Esophagus mucosa (tissue), 1 donor: ENCODE measurements at places on chromosomes 2 and 18.

- ATAC-seq, result no peak
These were observed 39.3 kb upstream of the ELAC1 start for GRCh38 chr18:50928551-50928950.

GRCh38 chr2:226122041-226122440, 677.6 kb downstream of the IRS1 start:
- ATAC-seq, result no peak

DNA sequence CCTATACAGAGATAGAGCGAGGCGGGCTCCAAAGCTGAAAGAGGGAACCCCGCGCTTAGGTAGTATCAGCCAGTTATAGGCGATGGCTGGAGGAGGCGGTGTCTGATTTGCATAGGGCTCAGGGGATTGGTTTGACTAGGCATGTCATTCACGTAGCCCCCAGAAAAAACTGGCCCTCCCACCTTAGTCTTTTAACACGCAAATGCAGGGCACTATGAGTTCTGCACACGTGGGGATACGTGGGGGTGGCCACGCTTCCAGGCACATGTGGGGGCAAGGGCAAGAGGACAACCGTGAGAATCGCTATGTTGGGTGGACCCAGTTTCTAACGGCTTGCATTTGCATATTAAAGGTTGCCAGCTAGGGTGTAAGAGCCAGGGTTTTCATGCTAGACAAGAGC, 56.7 kb upstream of the MSTN start:
- ATAC-seq, result no peak

DNA sequence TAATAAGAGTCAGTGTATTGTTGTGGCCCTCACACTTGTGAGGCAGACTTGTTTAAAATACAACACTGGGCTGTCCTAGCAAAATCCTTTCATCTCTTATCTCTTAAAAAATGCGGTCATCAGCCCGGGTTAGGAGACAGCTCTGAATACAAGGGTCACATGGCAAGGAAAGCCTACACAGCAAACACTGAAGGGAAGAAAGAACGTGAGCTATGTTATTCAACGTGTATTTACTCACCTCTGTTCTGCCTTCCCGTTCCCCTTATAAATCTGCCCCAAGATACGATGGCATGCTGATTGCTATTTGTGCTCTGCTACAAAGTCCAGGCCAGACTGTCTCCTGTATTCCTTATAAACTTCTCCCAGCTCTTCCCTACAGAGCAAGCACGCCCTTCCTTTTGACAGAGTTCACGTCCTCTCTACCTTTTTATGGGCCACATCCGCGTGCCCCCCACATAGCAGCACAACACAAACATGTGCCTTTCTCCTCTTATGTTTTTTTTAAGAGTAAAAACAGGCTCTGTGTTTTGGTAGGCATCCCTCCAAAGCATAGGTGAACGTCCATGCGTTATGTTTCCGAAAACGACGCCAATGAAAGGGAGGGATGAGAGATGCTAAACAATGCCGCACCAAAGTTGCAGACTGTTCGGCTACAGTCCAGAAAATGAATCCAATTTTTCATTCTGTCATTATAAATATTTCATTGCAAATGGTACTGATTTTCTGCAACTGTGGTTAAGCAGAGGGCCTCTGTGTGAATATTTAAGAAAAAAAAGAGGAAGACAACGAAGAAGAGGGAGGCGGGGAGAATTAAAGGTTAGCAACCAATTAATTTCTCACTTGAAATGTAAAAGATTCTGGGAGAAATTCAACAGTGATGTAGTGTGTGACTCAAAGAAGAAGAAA, 274.7 kb downstream of the ZNF521 start:
- no peak for ATAC-seq

DNA sequence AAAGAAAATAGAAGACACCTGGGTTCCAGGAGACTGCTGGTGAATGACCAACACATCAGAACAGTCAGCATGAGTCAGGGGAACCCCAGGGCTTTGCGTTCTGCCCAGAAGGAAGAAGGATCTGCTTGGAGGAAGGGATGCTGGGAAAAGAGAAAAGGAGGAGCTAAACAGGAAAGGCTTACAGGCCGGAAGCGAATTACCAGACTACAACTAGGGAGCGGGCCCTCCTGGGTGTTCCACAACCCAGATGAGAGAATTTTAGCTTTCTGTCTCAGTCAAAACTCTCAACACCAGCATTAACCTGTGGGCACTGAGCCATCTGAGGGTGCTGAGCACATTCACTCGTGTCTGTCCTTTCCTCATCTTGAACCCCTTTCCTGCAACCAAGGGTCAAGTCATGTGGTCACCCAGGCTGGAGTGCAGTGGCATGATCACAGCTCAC, 19.2 kb downstream of the CDC42EP3 start:
- peak; percentile 83 for ATAC-seq

GRCh38 chr2:42888321-42889245, 96.2 kb upstream of the HAAO start:
- ATAC-seq, result no peak

DNA sequence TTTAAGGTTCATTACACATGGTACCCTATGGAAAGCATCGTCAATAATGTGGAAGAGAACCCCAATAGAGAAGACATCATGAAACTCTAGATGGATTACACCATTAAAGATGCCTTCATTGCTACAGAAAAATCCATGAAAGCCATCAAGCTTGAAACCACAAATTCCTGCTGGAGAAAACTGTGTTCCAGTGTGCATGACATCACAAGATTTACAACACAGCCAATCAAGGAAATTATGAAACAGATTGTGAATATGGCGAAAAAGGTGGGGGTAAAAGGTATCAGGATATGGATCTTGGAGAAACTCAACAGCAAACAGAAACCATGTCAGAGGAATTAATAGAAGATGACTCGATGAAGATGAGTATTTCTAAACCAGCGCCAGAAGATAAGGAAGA, 200.0 kb downstream of the SLC4A10 start:
- no peak for ATAC-seq

- no peak for ATAC-seq
These were observed 170.1 kb upstream of the THUMPD2 start for GRCh38 chr2:39949131-39949530.

GRCh38 chr2:225532096-225532495, 132.6 kb downstream of the NYAP2 start:
- no peak for ATAC-seq

DNA sequence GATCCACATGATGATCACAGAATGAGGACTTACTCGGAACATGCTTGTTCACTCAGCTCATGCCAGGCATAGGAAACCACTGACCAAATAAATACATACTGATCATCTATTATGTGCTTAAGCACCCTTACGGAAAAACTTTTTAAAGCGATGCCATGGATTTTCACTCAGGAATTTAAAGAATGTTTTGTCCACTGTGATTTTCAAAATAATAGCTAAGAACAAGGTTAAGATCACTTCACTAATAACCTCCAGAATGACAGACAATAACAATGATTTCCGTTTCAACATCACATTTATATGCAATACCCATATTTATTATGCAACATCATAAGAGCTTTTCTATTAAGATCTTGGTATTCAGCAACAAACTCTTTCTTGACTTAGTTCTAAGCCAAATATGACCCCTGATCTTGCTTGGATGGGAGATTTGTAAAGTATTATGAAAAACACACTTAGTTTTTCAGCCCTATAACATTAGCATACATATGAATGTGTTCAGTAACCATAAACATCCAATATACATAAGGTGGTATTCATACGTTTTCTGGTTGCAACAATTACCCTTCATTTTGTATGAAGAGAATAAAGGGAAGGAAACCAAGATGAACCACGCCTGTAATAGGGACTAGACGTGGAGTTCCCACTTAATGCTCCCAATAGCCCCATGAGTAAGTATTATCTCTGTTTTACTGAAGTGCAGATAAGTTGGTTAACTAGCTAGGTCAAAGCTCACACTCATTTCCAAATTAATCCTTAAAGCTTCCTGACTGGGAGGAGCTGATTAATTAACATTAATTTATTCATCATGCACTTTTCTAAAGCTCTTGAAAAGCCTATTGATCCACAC, 1.9 kb downstream of the CD302 start:
- ATAC-seq, result no peak

- no peak for ATAC-seq
These were observed 1559.3 kb upstream of the ZEB2 start for GRCh38 chr2:146079216-146079615.

DNA sequence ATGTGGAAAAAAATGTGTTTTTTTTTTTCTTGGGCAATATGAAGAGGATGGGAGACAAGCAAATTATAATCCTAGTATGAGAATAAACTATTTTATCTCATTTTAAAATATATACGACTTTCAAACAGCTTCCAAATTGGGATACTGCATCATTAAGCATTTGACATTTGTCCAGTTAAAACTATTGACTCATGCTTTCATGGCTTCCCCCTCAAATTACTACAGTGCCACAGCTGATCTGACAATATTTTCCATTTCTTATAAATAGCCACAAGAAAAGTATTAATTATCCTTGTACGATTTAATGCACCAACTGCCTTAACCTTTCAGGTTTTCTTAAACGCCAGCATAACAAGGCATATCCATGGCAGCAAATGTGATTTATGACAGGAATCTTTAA, 1134.8 kb upstream of the ZEB2 start:
- ATAC-seq, result no peak

- ATAC-seq, result peak; percentile 33
These were observed 34.5 kb downstream of the EMILIN2 start for GRCh38 chr18:2881088-2881839.

DNA sequence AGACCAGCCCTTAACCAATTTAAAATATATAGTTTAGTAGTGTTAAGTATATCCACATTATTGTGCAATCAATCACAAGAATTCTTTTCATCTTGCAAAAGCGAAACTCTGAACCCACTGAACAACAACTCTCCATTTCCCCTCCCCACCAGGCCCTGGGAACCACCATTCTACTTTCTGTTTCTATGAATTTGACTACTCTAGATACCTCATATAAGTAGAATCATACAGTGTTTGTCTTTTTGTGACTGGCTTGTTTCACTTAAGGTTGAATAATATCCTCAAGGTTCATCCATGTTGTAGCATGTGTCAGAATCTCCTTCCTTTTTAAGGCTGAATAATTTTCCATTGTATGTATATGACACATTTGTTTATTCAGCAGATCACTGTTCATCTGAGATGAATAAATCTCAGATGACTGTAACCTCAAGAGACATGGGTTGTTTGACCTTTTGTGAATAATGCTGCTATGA, 8.1 kb upstream of the SOS1 start:
- ATAC-seq, result peak; percentile 43

DNA sequence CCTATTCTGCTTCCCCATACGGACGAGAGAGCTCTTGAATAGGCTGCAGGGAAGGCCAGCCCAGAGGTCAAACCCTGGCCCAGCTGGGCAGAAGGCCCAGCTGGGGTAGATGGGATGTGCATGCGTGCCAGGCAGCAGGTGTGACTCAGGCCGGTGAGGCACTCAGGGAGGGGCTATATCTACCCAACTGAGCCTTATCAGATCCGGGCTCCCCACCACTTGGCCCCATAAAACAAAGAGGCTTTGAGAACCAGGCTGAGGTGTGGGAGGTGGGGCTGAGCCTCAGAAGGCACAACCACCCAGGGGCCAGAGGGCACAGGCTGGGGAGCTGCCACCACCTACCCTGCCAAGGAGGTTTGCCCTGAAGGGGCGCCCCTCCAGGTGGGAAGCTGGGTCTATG, 8.0 kb upstream of the CFAP65 start:
- ATAC-seq, result no peak

DNA sequence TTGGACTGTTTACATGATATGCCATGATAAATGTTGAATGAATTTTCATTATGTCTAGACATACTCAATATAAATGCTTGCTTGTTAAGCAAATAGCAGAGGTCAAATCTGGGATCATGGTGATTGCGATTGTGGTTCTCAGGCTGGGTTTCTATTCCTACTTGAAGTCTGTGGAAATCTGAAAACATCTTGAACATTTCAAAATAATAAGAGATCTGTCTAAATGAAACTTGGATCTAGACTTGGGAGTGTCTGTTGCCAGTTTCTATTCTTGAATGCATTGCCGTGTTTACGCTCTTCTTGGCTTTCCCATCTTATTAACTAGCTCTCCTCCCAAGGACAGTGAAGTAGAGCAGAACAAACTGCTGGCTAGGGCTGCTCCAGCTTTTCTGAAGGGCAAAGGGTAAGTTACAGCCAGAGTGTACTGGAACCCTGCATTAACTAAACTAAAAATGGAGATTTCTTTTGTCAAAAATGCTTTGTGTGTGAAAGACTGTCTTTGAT, 127.7 kb downstream of the DTNA start:
- no peak for ATAC-seq

- no peak for ATAC-seq
These were observed 171.2 kb downstream of the ASB1 start for GRCh38 chr2:238597638-238598528.

DNA sequence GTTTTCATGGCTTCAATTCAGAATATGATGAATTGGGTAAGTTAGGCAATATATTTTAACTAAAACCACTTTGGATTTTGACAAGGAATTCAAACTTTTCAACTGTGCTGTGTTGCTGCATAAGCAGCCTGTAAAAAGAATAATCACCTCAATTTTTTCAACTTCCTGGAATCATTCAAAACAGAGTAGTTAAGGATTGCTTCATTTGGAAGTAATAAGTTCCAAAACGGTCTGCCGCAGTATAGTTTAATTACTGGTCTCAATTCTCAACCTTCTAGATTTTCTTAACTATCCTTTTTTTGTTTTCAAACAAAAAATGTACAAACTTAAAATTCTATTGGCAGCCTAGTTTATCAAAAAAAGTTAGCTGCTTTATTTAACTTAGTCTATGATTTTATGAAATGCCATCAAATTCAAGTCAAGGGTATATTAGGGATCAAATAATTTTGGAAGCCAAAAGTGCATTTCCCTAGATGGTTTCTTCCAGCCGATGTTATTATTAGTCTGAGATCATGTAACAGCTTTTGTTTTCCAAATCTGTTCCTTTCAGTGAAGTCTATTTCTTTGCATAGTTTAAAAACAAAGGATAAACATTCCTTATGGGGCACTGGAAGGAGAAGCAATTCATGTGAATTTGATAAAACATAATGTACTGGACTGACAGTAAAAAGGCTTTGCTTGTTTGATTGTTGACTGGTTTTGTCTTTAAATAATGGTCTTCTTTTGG, 76.1 kb upstream of the ETAA1 start:
- no peak for ATAC-seq

GRCh38 chr2:64404002-64404731, 49.8 kb upstream of the LGALSL start:
- peak; percentile 55 for ATAC-seq

DNA sequence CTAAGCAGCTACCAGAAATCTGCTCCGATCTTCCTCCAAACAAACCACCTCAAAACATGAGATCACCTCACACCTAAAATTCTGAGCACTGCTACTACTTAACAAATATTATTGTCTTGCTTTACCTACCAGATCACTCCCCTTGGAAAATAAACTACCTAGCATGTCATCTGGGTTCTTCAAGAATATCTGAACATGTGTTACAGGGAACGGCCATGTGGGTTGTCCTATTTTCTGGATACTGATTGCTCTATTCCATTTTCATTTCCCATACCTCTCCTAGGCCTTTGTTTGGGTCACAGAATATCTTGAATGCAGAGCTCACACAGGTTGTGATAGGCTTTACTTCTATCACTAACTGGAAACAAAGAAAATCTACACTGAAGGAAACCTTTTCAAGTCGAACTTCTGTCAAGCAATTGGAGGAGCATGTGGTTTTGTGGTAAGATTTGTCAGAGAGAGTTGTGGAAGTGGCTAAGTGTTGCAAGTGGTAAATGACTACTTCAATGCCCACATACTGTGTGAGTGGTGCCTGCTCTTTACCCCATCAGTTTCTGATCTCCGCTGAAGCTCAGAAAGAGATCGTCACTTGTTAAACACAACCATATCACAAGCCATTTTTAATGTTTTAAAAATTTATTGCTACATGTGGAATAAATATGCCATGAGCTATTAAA, 739.1 kb upstream of the ZEB2 start:
- no peak for ATAC-seq
